WTC11 (cell line): ENCODE measurements at places on chromosomes 12 and 14. TPM values are rescaled to one million over a fixed set of nuclear protein-coding genes. Genes with fewer than 3 reads are reported as not detected.
A peak's percentile ranks its signal among the peaks of the same experiment; 100 is the strongest.

The WNT1 gene
- total RNA-seq: not detected in 3 replicates

The TMCC3 gene
- total RNA-seq: 2.0 to 2.4 TPM (median 2.2 TPM) in 3 replicates

DNA sequence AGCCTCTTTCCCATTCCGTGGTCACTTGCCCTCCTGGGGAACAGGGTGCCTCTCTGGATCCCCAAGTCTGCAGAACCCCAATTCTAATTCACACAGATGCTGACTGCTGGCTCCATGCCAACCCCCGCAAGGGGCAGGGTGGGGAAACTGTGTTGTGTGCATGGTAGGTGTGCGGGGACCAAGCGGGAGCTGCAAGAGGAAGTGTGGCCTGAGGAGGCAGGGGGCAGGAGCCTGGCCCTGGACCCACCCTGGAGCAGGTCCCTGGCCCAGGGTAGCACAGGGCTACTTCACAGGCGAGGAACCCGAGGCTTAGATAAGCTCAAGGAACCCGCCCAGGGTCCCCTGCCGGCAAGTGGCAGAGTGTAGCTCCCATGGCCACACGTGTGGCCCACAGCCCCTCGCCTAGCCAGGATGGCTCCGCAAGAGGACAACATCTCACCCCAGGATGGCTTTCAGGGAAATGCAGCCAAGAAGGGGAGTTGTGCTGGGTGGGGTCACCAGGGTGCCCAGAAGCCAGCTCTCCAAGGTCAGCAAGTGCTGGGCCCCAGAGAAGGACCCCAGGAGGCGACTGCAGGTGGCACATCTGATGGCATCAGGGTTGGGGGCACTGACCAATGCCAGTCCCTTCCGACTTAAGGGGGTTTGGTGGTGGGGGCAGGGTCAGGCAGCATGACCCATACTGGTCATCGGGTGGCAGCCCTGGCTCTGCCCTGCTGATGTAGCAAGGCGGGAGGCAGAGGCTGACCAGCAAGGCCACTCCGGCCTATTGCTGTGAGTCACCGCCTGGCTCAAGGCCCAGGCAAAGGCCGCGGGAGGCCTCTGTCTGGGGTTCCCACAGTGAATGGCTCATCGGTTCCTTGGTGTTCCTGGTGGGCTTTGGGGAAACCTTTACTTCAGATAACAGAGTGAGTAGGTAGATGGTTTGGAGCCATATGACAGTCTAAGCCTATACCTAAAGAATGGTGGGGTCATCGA, 37.3 kb upstream of the EML1 start:
- no peak for DNase-seq
- H3K27ac ChIP-seq: no peak overlapping the region
- peaks cover 31% of the 10 kb centered on the region for H3K4me1 ChIP-seq
- H3K4me3 ChIP-seq: no peak overlapping the region
- H3K36me3 ChIP-seq: no peaks in the 10 kb centered on the region

DNA sequence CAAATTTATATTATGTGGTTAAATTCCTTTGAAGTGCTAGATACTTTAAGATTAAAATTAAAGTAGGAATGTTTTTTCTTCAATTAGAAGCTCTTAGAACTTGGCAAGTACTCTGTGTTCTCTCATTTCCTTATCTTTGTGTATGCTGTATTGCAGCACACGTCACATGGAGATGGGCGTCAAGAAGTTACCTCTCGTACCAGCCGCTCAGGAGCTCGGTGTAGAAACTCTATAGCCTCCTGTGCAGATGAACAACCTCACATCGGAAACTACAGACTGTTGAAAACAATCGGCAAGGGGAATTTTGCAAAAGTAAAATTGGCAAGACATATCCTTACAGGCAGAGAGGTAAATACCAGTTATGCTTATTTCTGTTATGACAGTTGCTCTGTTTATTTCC, 19.7 kb downstream of the MARK3 start:
- no peak overlapping the region for H3K27ac ChIP-seq
- DNase-seq: no peak
- no peaks in the 10 kb centered on the region for H3K27me3 ChIP-seq
- H3K36me3 ChIP-seq: peaks cover 13% of the 10 kb centered on the region

DNA sequence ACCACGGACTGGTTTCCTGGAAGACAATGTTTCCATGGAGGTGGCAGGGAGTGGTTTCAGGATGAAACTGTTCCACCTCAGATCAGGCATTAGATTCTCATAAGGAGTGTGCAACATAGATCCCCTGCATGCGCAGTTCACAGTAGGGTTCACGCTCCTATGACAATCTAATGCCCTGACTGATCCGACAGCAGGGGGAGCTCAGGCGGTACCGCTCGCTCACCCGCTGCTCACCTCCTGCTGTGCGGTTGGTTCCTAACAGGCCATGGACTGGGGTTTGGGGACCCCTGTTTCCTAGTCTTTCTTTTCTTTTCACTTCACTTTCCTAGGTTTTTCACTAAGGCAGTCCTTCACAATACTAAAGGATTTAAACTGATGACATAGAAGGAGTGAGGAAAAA, 39.6 kb downstream of the GUCY2C start:
- no peak overlapping the region for H3K27ac ChIP-seq
- no peaks in the 10 kb centered on the region; the same call in 1 of the 2 replicates for H3K27me3 ChIP-seq
- H3K36me3 ChIP-seq: no peaks in the 10 kb centered on the region
- no peak overlapping the region for H3K4me3 ChIP-seq

The PKP2 gene
- total RNA-seq: 21.7 to 22.0 TPM (median 21.9 TPM) in 3 replicates

GRCh38 chr12:104165801-104166200, 27.8 kb upstream of the NFYB start:
- peaks cover 3% of the 10 kb centered on the region for H3K4me1 ChIP-seq
- H3K27me3 ChIP-seq: peaks cover 4% of the 10 kb centered on the region; the same call in 1 of the 2 replicates
- no peak overlapping the region for H3K4me3 ChIP-seq
- DNase-seq: no peak

The SRRM4 gene
- 0.78 to 0.96 TPM (median 0.96 TPM) in 3 replicates for total RNA-seq

GRCh38 chr14:100677554-100678468, 48.9 kb upstream of the DLK1 start:
- H3K27ac ChIP-seq: no peak overlapping the region
- peaks cover 14% of the 10 kb centered on the region for H3K27me3 ChIP-seq
- no peak overlapping the region for H3K4me3 ChIP-seq
- H3K4me1 ChIP-seq: peaks cover 20% of the 10 kb centered on the region

DNA sequence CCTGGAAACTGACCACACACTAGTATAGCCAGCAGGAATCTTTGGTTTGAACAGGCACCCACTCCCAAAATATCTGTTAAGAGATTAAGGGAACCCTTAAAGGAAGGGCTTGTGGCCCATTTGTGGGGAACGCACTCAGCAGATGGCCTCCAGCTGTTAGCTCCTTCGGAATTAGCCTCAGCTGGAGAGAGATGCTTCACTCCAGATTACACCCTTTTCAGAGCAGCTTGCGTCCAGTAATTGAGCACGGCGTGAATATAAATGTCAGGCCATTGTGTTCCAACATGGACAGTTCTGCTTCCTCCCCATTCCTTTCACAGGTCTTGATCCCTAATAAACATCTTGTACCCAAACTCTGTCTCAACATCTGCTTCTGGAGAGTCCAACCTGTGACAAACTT, 397.8 kb downstream of the SEC23A start:
- no peaks in the 10 kb centered on the region for H3K36me3 ChIP-seq
- no peaks in the 10 kb centered on the region; the same call in 1 of the 2 replicates for H3K27me3 ChIP-seq
- H3K4me1 ChIP-seq: no peaks in the 10 kb centered on the region
- H3K27ac ChIP-seq: no peak overlapping the region

The ACACB gene
- total RNA-seq: 20.0 to 21.6 TPM (median 20.9 TPM) in 3 replicates

The SLCO1C1 gene
- total RNA-seq: not detected in 3 replicates

- peaks cover 4% of the 10 kb centered on the region for H3K4me1 ChIP-seq
- no peak overlapping the region for H3K4me3 ChIP-seq
- H3K36me3 ChIP-seq: peaks cover 4% of the 10 kb centered on the region
- no peaks in the 10 kb centered on the region; the same call in 1 of the 2 replicates for H3K27me3 ChIP-seq
- H3K27ac ChIP-seq: no peak overlapping the region
Observed at GRCh38 chr14:23665302-23666016, 29.3 kb downstream of the DHRS2 start.

DNA sequence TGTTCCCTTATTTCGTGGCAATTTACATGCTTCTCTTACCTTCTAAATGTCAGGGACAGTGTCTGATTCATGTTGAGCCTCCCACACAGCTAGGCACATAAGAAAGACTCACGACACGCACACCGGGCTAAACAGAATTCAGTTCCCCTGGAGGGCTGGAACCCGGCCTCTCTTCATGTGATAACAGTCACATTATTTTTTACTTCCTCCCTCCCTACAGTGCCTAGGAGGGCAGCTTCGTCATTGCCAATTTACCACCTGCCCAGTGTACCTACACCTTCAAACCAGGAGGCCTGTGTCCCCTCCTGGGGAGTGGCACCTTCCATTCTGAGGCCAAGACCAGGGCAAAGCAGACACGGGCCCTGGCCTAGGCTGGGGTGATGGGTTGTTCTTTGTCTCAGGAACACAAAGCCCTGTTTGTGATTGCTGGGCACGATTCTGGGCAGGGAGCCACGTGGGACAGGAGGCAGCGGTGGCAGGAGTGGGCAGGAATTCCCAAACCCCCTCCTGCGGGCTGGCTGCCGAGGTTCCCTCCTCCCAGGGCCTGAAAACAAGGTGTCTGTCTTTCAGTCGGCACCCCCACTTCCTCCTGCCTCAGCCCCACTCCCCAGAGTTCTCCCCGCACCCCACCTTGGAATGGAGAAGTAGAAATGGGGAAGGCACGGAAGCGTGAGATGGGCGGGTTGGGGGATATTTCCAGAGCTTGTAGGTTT, 6.8 kb upstream of the RASAL1 start:
- no peak overlapping the region for H3K27ac ChIP-seq
- H3K27me3 ChIP-seq: peaks cover 2% of the 10 kb centered on the region; the same call in 1 of the 2 replicates
- peaks cover 4% of the 10 kb centered on the region; the same call in 1 of the 2 replicates for H3K36me3 ChIP-seq
- peaks cover 4% of the 10 kb centered on the region for H3K4me1 ChIP-seq

GRCh38 chr14:85813040-85813439, 283.1 kb downstream of the FLRT2 start:
- H3K4me3 ChIP-seq: no peak overlapping the region
- no peak overlapping the region for H3K27ac ChIP-seq
- no peaks in the 10 kb centered on the region for H3K36me3 ChIP-seq

GRCh38 chr14:57380935-57381334, 9.5 kb upstream of the NAA30 start:
- peaks cover 53% of the 10 kb centered on the region for H3K27me3 ChIP-seq
- no peak overlapping the region for H3K4me3 ChIP-seq
- no peak for DNase-seq
- peaks cover 12% of the 10 kb centered on the region for H3K4me1 ChIP-seq

DNA sequence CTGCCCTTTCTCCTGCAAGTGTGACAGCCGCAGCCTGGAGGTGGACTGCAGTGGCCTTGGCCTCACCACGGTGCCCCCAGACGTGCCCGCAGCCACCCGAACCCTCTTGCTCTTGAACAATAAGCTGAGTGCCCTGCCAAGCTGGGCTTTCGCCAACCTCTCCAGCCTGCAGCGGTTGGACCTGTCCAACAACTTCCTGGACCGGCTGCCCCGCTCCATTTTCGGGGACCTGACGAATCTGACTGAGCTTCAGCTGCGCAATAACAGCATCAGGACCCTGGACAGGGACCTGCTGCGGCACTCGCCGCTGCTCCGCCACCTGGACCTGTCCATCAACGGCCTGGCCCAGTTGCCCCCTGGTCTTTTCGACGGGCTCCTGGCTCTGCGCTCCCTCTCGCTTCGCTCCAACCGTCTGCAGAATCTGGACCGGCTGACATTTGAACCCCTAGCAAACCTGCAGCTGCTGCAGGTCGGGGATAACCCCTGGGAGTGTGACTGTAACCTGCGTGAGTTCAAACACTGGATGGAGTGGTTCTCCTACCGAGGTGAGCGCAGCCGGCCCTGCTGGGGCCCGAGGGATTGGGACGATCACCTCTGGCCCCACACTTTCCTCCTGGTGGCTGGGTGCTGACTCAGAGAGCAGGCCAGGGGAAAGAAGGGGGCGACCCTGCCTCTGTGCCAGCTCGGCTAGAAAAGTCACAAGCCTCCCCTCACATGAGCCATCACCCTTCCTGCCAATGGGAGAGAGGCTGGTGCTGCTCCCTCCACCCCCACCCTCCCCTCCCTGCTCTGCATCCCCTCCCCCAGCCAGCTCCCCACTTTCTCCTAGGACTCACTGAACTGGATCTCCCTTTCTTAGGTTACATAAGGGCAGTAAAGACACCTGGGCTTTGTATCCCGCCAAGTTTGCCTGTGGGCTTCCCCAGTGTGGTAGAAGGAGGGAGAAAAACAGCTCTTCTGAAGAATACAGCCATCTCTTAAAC, 10.9 kb downstream of the LRTM2 start:
- no peak overlapping the region for H3K27ac ChIP-seq
- H3K4me3 ChIP-seq: peak overlapping the region; percentile 55
- peaks cover 8% of the 10 kb centered on the region; the same call in 1 of the 2 replicates for H3K27me3 ChIP-seq
- no peaks in the 10 kb centered on the region for H3K36me3 ChIP-seq

The MUCL1 gene
- total RNA-seq: not detected in 3 replicates

GRCh38 chr12:127300075-127300474, 966.9 kb upstream of the TMEM132C start:
- peaks cover 11% of the 10 kb centered on the region for H3K27me3 ChIP-seq
- DNase-seq: no peak

The TMEM132D gene
- total RNA-seq: 0.99 to 1.4 TPM (median 1.1 TPM) in 3 replicates

The ESRRB gene
- 1.4 to 1.8 TPM (median 1.6 TPM) in 3 replicates for total RNA-seq

DNA sequence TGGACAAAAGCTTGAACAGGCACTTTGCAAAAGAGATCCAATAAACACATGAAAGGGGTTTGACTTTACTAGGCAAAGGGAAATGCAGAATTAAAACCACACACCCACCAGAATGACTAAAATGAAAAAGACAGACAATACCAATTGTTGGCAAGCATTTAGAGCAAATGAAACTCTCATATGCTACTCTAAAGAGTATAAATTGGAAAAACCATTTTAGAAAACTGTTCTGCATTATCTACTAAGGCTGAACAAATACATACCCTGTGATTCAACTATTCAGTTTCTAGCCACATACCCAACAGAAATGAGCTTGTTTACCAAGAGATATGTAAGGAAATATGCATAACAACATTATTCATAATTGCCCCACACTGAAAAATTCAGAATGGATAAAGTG, 8.5 kb upstream of the IL22 start:
- no peak overlapping the region for H3K27ac ChIP-seq
- H3K4me3 ChIP-seq: no peak overlapping the region
- H3K27me3 ChIP-seq: no peaks in the 10 kb centered on the region
- H3K36me3 ChIP-seq: no peaks in the 10 kb centered on the region
- peaks cover 17% of the 10 kb centered on the region for H3K4me1 ChIP-seq
- DNase-seq: no peak

The SYNDIG1L gene
- 1.4 to 1.9 TPM (median 1.5 TPM) in 3 replicates for total RNA-seq

DNA sequence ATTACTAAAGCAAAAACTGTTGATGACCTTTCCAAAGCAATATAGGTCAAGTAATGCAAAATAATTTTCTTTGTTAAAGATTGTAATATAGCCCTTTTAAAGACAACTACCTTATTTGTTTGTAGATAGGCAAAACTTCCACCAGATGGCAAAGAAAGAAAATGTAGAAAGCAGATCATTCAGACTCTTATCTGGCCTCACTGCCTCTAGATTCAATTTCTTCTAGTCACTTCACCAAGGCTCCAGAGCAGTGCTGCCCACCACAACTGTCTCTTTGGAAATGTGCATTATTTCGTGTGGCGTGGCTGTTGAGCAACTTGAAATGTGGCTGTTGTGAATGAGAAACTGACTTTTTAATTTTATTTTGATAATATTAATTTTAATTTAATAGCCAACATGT, 127.1 kb downstream of the ITPR2 start:
- no peak overlapping the region for H3K27ac ChIP-seq
- H3K4me3 ChIP-seq: no peak overlapping the region
- H3K27me3 ChIP-seq: no peaks in the 10 kb centered on the region
- peaks cover 11% of the 10 kb centered on the region for H3K36me3 ChIP-seq
- peaks cover 21% of the 10 kb centered on the region for H3K4me1 ChIP-seq
